ENCODE measurements at places on chromosomes 16 and 17.

- no peak for DNase-seq
Observed at GRCh38 chr17:59345476-59345875, 14.0 kb downstream of the YPEL2 start.

DNA sequence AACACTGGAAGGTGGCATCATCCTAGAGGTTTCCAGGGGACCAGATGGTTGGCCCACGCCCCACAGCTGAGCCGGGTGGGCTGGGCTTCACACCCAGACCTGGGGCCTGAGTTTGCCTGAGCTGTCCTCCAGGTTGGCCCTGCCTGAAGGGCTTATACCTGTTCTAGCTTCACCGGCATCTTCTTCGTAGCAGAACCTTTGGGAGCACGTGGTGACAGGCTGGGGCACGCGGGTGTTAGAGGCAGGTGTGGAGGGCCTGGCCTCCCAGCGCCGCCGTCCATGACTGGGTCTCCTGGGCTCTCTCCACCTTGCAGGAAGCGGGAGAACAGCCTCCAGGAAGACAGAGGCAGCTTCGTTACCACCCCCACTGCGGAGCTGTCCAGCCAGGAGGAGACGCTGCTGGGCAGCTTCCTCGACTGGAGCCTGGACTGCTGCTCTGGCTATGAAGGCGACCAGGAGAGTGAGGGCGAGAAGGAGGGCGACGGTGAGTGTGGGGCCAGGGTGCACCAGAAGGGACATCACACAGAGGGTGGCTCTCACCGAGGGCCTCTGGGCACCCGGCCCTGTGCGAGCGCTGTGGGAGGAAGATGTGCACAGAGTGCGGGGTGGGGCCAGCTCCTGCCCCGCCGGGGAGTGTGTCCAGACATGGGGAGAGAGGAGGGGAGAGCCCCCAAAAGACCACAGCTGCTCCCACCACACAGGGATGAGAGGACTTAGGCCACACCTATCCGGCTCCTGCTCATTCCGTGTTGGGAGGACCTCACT is 4.6 kb upstream of the TEDC2 start:
- DNase-seq: no peak

GRCh38 chr17:49565948-49566491 is 9.7 kb upstream of the NXPH3 start:
- DNase-seq: no peak

- DNase-seq: no peak
Observed at GRCh38 chr17:46117117-46117516, 76.1 kb downstream of the KANSL1 start.

- no peak for DNase-seq
Observed at GRCh38 chr16:64531401-64531800, 590.5 kb downstream of the CDH11 start.

GRCh38 chr16:29290631-29291247 is 115.8 kb downstream of the NPIPB11 start:
- DNase-seq: peak; percentile 32

DNA sequence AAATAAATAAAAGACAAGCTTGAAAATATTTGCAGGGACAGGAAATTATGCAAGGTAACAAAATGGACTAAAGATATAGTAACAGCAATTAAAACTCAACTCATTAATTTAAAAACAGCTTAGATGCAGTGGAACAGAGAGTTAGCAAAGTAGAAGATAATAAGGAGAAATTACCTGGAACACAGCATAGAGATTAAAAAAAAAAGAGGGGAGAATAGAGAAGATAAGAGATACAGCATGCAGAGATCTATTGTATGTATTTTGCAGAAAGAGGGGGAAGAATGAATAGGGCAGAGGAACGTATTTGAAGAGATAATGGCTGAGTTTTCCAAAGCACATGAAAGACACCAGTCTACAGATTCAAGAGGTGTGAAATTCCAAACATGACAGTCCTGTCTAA is 8.4 kb upstream of the PIPOX start:
- no peak for DNase-seq

DNA sequence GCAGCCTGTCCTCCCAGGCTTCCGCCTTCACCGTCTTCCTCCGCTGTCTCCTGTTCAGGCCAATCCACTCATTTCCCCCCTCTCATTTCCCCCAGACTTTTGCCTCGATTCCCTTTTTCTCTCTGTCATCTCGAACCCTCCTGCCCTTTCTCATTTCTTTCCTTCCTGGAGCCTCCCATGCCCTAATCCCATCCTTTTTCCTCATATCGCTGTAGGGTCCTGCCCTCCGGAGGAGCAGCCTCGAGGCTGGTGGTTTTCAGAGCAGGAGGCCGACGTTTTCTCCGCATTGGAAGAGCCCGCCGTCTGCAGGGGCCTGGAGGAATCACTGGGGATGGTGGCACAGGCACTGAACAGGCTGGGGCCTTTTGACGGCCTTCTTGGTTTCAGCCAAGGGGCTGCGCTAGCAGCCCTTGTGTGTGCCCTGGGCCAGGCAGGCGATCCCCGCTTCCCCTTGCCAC is 597 bp downstream of the OVCA2 start:
- no peak for DNase-seq

DNA sequence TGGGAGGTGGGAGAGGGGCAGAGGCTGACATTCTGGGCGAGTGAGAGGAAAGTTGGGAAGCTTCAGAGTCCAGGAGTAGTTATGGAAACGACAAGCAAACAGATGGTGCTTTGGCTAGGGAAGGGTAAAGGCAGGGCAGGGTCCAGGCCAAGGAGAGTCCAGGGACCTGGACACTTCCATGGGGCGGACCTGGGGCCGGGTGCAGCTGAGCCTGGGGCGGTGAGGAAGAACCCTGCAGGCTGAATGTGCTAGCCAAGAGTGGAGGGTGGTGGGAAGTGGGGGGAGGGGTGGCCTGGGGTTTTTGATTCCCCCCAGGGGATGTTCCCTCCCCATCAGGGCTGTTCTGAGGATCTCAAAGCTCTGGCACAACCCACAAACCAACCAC is 2.6 kb downstream of the PPP1R9B start:
- DNase-seq: no peak

DNA sequence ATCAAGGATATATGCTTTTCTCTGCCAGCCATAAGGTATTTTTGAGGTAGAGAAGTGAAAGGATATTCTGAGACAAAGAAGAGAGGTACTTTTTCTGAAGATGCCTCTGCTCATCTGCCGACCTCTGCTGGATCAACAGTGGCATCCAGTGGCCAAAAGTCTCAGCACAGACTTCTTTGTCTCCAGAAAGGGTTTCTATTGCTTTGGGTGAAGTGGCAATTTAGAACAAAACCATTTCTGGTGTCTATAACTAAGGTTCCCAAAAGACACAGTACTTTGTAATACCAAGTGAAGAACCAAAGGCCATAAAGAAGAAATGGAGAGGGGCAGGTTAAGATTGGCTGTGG is 155.2 kb upstream of the C17orf78 start:
- DNase-seq: peak; percentile 8

- DNase-seq: no peak
Observed at GRCh38 chr17:4232168-4232813, 31.5 kb downstream of the ANKFY1 start.

DNA sequence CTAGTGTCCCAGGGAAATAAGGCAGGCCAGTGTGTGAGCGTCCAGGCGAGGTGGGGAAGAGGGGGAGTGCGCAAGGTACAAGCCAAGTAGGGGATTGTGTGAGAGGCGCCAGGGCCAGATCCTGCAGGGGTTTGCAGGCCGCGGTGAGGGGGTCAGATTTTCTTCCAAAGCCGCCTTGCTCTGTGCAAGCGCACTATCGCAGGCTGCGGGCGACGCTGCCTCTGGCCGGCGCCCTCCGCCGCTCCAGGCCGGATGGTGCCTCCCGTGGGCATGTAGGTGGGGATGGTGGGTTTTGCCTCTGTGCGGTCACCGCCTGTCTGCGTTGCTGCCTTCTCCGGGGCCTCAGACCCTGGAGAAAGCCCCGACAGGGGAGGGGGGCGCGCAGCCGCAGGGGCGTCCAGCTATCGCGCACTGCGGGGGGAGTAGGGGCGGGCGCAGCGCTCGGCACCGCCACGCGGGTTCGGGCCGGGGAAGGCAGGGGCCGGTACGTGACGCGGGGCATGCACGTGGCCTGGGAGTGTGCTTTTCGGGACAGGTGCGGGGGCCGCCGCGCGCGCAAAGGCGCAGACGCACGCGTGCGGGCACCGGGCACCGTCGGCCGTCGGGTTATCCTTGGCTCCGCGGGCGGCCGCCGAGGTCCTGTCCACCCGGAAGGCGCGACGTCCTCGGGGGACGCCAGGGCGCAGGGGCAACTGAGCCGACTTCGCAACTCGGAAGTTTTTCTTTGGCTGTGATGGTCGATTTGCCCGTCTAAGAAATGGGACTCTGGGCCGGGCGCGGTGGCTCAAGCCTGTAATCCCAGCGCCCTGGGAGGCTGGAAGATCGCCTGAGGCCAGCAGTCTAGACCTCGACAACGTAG is 1.1 kb upstream of the HAPSTR1 start:
- DNase-seq: no peak

GRCh38 chr16:56369202-56369601 is 56.1 kb downstream of the AMFR start:
- no peak for DNase-seq

GRCh38 chr16:84950906-84951305 is 60.4 kb downstream of the ZDHHC7 start:
- peak; percentile 13 for DNase-seq

DNA sequence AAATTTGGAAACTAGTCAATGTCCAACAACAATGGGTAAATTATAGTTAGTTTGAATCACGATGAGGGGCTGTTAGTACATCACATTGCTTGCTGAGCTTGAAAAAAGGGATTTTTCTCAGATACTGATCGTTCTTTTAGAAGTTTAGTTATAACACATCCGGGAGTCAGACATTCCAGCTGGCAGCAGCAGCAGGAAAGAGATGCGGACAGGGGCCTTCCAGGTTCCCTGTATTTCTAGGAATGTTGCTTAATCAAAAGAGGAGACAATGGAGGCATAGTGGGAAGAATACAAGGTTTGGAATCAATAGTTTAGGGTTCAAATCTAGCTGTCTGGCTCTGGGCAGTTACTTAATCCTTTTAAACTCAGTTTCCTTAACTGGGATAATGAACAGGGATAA is 27.8 kb downstream of the CDK5R1 start:
- no peak for DNase-seq

- no peak for DNase-seq
Observed at GRCh38 chr16:70726892-70727361, 41.1 kb upstream of the MTSS2 start.

GRCh38 chr17:42748202-42748907 is 3.5 kb upstream of the EZH1 start:
- no peak for DNase-seq

DNA sequence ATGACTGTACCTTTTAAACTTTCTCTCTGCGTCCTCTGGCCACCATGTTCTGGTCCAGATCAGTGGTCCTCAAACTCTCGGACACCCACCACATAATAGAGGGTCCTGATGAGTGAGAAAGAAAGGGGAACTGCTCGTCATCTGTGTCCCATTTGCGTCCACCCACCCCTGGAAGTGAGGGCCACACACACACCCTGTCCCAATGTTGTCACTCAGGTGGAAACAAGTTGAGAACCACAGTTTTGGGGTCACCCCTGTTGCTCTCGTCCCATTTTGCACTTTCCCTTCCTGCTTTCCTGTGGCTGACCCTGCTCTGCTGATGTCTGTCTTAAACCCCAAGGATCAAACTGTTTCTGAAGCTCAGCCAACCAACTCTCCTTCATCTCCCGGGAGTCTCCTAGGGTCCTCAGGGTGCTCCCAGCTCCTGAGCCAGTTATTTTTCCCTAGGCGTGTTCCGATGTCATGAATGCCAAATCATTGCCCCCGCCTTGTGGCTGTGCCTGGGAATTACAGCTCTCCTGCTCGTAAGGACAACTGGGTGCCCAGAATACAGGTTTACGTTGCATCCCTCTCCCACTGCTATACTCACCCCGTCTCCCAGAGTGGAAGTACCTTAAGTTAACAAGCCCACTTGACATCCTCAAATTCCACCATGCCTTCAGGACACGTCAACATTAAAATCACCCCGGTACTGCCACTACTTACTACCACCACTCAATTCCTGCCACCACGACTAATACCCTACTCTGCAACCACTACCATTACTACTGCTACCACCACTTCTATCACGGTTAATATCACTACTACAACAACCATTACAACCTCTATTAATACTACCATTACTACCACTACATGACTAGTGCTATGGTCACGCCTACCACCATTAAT is 26.0 kb upstream of the HNF1B start:
- DNase-seq: peak; percentile 48

- no peak for DNase-seq
Observed at GRCh38 chr16:78129349-78129748, 29.9 kb downstream of the WWOX start.

- no peak for DNase-seq
Observed at GRCh38 chr17:39742856-39743436, 5.2 kb downstream of the GRB7 start.

GRCh38 chr17:1091900-1092299 is 87.9 kb downstream of the ABR start:
- DNase-seq: no peak

- DNase-seq: no peak
Observed at GRCh38 chr16:88384222-88385111, 1.7 kb downstream of the ZNF469 start.

- DNase-seq: peak; percentile 54
Observed at GRCh38 chr17:76714822-76715495, 4.2 kb upstream of the MXRA7 start.

DNA sequence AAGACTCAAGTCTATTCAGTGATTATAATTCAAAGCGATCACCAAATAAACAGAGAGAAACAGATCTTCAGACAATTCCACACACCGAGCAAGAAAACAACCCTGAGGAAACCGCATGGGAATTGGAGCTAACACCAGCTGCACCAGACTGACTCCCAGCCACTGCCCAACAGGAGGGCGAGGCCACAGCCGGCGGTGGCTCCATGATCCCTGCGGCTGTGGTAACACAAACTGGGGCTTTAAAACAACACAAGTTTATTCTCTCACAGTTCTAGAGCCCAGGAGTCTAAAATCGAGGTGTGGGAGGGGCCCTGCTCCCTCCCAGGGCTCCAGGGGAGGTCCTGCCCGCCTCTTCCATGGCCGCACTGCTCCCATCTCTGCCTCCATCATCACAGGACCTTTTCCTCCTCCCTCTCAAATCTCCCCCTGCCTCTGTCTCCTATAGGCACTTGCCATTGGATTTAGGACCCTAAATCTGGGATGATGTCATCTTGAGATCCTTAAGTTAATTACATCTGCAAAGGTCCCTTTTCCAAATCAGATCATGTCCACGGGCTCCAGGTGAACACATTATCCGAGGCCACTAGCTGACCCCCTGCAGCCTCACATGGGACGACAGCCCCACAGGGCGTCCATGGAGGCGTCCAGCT is 9.7 kb upstream of the HEXD start:
- no peak for DNase-seq

DNA sequence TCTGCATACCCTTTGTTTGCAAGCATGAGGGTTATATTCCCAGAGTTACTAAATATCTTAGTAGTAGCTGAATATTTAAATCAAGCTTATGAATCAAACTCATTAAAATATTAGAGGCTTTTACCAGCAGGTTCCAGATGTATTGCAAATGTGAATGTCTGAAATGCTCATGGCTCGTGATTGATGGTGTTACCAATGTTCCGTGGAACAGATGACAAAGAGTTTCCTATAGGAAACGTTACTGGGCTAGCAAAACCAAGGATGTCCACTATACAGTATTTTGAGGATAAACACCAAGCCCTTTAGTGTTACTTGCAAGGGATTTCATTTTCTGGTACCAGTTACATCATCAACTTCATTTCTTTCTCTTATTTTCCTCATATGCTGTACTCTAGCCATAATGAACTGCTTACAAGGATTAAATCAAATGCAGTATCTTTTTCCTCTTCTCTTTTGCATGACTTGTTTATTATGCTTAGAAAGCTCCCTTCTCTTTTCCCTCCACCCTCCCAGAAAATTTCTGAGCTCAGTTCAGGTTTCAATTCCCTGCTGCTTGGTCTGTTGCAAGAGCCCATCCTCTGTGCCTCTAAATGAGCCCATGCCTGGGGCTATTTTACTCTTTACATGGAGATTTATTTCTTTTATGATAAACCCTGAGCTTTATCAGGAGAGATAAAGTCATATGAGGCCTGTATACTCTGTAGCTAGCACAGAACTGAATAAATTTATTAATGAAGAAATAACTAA is 1537.1 kb upstream of the GOT2 start:
- no peak for DNase-seq
